ENCODE measurements at places on chromosomes 13 and 19.

DNA sequence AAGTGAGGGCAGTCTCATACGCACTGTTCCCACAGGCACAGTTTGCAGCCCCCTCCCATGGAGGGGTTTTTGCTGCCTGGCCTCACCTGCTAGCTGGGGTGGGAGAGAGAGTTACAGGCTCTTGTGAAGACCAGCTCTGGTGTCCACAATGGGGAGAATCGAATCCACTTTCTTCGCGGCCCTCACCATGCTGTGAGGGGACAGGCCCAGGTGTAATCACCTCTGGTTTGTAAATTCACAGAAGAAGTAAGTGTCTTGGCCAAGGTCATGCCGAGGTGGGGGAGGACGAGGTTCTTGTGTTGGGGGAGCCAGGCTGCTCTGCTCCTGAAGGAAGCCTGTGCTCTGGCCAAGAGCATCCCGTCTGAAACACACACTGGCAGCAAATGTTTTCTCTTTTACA, 39.5 kb downstream of the TEX29 start:
- DNase-seq: no peak

- DNase-seq: no peak
These were observed 18.0 kb downstream of the SLC5A5 start for GRCh38 chr19:17889609-17890214.

- no peak for DNase-seq
These were observed 122.3 kb downstream of the URI1 start for GRCh38 chr19:30064348-30064699.

- DNase-seq: no peak
These were observed 5.0 kb downstream of the KLK4 start for GRCh38 chr19:50906217-50906616.
